Stimulated activated CD4-positive, alpha-beta T cell treated with anti-CD3 and anti-CD28 coated beads, Interleukin-15, amount 100 ng/mL, for 1 hour (primary cell): ENCODE measurements at places on chromosomes 1 and 21.

GRCh38 chr1:67308136-67308535 lies 463 bp downstream of the IL12RB2 start:
- no peak for DNase-seq

DNA sequence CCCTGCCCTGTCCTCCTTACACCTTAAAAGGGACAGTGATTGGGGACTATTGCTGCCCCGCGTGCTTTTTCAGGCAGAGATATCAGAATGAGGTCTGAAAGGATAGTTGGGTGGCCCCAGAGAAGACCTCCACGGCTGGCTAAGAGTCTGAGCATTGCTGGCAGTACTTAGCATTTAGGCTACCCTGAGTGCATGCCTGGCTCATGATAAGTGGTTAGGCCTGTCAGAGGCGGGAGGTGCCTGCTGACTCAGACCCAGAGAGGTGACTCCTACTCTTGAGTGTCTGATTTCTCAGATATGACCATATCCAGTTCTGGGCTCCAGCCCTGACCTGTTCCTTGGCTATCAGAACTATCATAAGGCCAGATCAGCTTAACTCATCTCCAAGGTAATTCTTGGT lies 213.7 kb downstream of the PBX1 start:
- no peak for DNase-seq

- no peak for DNase-seq
Observed at GRCh38 chr21:9753943-9754342, 767.4 kb upstream of the TPTE start.

DNA sequence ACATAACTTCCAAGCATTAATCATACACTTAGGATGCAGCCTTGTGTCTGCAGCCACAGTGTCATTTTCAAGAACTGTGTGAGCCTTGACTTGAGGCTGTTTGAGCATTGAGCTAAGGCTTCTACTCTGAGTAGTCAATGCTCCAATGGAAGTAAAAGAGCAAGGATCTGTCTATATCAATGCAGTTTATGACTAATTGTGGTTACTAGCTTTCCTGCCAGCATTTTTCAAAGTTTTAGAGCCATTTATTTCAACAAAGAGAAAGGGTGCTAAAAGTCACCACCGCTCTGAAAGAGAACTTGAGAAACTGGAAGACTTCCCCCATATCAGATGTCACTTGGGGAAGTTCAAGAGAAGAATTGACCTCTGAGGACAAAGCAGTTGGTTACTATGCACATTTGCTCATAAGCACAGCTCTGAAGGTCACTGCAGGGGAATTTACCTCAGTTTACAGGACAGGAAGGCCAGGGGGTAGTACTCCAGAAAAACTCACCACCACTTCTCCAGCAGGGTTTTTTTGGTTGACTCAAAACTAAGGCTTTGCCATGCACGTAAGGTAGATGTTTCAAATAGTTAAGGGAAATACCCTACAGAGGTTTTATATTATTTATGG lies 24.5 kb upstream of the RGS1 start:
- DNase-seq, result no peak

GRCh38 chr1:156754219-156754618 lies 2.7 kb upstream of the HDGF start:
- no peak for DNase-seq

GRCh38 chr1:226512076-226512728 lies 36.4 kb upstream of the STUM start:
- no peak for DNase-seq

DNA sequence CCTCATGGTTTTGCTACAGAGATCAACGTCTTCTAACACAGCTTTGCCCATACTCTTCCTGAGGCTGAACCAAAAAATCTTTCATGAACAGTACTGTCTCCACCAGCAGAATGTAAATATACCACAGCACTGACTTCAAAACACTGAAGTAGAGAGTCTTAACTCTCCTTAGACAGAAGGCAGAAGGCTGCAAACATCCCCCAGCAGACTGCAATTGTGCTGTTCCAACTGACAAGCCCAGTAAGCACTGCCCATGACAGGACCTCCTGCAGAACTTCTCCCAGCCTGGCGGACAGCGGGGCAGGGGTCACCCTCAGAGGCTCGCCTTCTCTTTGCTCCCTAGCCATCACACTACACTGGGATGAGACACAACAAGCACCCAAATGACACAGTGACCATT lies 218.7 kb downstream of the RERE start:
- no peak for DNase-seq

DNA sequence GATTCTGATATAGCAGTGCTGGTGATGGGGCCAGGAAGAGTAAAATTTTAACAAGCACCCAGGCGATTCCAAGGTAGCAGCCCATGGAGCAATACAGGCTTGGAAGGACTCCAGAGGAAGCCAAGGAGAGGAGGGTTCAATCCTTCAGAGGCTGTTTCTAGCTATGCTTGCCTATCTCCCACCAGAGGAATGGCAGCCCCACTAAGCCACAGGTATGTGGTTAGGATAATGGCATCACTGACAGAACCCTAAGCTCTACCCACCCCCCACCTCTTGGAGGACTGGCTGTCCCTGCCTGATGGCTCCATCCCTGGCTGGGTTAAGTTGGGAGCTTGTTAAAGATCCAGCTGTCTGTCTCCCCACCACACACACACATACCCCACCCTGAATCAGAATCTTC lies 19.3 kb upstream of the PTAFR start:
- DNase-seq, result no peak

DNA sequence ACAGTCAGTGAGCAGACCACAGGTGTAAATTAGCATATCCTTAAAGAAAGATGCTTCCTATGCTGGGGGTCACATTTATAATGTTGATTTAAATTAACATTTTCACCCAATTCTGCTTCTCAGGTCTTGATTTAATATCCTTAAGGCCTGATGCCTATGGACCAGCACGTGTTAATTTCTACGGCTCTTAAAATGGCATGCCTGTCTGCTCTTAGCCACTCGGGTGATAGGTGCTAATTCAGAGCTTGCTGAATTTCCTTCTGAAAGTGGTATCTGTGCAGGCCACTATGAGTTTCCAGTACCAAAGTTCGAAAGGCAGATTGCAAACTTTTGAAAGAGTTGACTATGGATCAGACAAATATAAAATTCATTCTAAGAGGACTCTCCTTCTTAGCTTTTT lies 487.4 kb upstream of the ADGRL2 start:
- DNase-seq, result no peak

- DNase-seq, result no peak
Observed at GRCh38 chr1:43366601-43367025, 1.2 kb downstream of the ELOVL1 start.

DNA sequence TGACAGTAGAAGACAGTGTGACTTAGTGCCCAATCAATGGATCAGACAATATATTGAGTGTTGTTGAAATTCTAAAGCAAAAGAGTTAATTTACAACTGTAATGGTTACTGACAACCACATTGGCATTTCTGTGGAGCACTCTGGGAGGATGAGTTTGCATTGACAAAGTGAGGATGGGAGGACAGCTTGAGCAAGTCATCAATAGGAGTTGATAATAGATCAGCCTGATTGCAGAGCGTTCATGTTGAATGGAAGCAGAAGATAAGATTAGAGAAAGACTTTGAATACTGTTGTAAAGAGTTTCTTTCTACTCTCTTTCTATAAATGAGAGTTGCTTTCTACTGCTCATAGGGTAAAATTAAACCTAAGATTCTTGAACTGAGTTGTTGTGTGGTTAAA lies 3.9 kb downstream of the EEIG2 start:
- DNase-seq, result no peak

GRCh38 chr1:65813956-65814355 lies 21.3 kb downstream of the PDE4B start:
- DNase-seq, result no peak

DNA sequence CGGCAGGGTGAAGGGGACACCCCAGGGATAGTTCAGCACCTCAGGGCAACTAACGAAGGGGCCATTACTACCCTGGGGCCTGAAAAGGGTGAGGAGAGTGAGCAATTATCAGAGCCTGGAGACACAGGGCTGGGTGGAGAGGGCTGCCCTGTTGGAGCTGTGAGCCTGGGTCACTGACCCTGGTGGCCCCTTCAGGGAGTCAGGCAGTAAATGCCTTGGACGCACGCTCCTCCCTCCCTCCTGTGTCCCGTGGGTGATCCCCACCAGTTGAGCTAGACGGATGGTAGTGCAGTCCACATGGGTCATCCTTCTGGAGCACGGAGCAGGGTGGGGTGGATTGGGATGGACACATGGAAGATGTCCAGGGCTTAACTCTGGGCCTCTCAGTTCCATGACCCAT lies 305.3 kb downstream of the PTPRU start:
- DNase-seq, result no peak

GRCh38 chr1:161020509-161021164 lies at the start of gene F11R:
Gene F11R (minus strand): TSS chr1:161021152. CDS start chr1:161021073, 79 bp downstream.
- DNase-seq, result no peak

- no peak for DNase-seq
Observed at GRCh38 chr1:201108614-201109013, 3.6 kb downstream of the CACNA1S start.

- DNase-seq, result no peak
Observed at GRCh38 chr1:78146205-78146771, 100.5 kb downstream of the GIPC2 start.
